ENCODE measurements at places on chromosomes 7 and 10. TPM values are rescaled to one million over a fixed set of nuclear protein-coding genes. Genes with fewer than 3 reads are reported as not detected.

GRCh38 chr7:5694221-5694754, 87.2 kb downstream of the RNF216 start:
- no peak for DNase-seq

DNA sequence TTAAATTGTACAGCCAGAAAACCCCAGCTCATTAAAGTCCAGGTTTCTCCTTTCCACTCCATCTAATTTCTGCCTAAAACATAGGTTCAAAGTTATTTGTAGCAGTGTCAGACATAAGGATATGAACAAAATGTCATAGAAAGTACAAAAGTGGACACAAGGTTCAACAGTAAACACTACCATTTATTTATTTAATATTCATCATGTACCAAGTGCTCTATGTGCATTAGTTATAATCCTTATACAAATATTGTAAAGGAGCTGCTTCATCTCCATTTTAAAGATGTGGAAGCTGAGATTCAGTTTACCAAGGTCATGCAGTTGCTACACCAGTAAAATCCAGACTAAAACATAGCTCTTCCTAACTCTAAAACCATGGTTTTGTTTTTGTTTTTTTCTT, 52.0 kb upstream of the CDK1 start:
- DNase-seq, result no peak

- no peak for DNase-seq
Observed at GRCh38 chr7:113519472-113519871, 399.3 kb downstream of the PPP1R3A start.

DNA sequence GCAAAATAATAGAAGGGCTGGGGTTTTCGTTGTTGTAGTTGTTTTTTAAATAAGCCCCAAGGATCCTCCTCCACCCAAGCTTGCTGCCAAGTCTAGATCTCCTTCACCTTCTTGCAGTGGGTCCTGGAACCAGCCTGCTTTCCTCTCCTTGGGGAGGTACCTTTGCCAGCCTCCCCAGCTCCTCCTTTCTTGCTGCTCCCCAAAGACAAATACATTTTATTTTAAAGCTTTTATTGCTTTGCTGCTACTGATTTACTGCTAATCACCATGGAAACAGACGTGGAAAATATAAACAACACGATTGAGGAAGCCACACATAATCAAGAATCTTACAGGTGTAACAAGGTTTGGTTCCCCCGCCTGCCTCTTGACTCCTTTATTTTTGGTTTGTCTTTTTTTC, 17.4 kb upstream of the SLF2 start:
- DNase-seq, result peak; percentile 44

DNA sequence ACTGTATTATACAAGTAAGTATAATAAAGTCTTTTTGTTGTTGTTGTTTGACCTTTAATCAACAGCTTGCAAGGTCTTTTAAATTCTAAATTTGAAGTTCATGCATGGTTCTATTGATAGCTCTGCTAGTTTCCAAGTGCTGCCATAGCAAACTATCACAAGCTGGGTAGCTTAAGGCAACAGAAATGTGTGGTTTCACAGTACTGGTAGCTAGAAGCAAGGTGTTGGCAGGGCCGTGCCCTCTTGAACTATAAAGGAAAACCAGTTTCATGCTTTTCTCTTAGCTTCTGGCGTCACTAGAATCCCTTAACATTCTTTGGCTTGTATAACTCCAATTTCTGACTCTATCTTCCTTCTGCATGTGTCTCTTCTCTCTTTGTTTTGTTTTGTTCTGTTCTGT, 1021.9 kb upstream of the AUTS2 start:
- DNase-seq, result no peak

GRCh38 chr7:31249671-31250070, 90.9 kb downstream of the NEUROD6 start:
- DNase-seq, result no peak

DNA sequence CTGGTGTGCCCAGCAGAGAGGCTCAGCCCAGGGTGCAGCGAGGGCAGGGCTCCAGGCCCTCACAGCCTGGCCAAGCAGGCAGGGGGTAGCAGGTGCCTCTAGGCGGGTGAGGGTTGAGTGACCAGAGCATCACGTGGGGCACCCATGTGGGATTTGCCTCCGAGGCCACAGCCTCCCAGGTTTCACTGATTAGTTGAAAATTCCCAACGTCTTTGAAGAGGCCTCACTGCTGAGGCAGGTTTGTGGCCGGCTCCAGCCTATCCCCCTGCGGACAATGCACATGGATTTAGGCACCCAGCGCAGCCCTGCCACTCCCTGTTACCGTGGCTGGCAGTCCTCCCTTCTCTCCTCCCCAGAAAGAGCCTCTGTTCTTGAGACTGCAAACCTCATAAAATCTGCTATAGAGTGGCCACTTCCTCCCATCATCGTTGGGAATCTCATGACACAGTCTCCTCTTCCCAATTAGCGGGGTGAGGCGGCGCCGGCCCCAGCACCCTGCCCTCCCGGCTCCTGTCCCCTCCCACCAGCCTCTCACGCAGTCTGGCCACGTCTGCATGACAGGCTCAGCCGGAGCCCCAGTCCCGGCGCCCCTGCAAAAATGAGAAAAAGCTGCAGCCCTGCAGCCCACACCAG, 10.8 kb downstream of the MYL10 start:
- no peak for DNase-seq

GRCh38 chr10:33244354-33244967, 90.0 kb downstream of the NRP1 start:
- DNase-seq, result no peak

GRCh38 chr7:64099656-64100531, 54.7 kb downstream of the ZNF727 start:
- DNase-seq, result no peak

- no peak for DNase-seq
Observed at GRCh38 chr10:102267748-102268147, 22.4 kb downstream of the GBF1 start.

DNA sequence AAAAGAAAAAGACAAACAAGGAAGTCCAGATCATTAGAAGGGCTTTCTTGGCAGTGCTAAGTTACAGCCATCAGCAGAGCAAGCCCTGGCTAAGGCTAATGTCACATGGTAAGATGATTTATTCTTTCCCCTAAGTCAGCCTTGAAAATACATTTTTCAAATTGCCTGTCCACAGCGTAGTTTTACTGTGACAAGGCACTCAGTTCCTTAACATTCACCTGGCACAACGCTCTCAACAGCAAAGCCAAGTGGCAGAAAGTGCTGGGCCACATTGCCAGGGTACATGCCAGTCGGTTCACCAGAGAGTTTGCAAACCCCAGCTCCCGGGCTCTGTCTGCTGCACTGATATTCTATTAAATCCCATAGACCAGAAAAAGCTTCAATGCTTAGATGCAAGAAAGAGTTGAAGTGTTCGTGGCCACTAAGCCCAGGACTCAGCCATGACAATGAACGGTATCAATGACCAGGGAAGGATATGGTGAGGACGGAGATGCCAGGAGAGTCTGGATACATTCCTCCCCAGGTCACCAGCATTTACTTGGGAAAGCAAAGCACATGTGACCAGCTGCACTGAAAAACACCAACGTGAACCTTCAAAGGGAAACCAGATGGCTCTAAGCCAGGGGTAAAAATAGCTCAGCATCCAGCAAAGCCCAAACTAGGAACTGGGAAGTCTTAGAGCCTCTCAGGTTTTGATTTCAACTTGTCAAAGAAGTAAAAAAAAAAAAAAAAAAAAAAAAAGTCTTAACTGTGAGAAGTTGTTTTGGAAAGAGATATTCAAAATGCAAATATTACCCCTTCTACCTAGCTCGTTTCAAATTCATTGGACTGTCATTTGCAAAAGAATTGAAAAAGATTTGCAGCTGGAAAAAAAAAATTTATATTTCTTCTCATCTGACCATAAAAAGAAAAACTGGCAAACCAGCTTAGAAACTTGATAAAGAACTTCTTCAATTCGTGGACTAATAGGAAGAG, 23.9 kb upstream of the MPP7 start:
- no peak for DNase-seq

GRCh38 chr10:89793649-89794254, 92.4 kb downstream of the KIF20B start:
- DNase-seq, result peak; percentile 80

GRCh38 chr7:131328377-131329175, 900 bp downstream of the MKLN1 start:
- DNase-seq, result no peak

DNA sequence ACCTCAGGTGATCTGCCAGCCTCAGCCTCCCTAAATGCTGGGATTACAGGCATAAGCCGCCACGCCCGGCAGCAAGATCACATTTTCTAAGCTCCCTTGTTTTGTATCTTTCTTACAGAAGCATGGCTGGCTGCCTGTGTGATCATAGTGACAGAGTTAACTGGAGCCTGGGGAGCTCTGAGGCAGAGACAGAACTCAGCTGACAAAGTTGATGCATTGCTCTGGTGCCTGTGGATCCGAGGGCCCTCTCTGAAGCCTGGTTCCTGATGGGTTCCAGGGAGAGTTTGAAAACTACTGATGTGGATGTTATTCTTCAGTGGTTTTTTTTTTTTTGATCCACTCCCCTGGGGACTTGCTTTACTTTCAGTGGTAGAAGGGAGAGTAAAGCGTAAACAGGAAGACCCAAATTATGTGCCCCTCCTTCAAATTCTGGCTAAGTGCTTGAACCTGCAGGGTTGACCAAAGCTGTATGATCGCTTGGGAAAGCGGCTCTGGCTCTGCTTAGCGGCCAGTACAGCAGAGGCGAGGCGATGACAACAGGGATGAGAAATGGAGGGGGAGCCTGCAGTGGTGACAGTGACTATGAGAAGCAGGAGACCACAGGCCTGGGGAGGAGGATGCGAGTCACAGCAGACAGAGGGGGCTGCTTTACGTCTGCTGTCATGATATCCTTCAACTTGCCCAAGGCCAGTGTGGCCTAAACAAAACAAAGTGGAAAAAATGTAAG, 6.8 kb upstream of the EFCAB10 start:
- peak; percentile 10 for DNase-seq

GRCh38 chr10:120806081-120806480, 45.1 kb upstream of the WDR11 start:
- no peak for DNase-seq

- DNase-seq, result no peak
Observed at GRCh38 chr10:84763965-84764364, 435.6 kb downstream of the CCSER2 start.

GRCh38 chr7:31327071-31327470, 13.5 kb downstream of the NEUROD6 start:
- DNase-seq, result no peak

DNA sequence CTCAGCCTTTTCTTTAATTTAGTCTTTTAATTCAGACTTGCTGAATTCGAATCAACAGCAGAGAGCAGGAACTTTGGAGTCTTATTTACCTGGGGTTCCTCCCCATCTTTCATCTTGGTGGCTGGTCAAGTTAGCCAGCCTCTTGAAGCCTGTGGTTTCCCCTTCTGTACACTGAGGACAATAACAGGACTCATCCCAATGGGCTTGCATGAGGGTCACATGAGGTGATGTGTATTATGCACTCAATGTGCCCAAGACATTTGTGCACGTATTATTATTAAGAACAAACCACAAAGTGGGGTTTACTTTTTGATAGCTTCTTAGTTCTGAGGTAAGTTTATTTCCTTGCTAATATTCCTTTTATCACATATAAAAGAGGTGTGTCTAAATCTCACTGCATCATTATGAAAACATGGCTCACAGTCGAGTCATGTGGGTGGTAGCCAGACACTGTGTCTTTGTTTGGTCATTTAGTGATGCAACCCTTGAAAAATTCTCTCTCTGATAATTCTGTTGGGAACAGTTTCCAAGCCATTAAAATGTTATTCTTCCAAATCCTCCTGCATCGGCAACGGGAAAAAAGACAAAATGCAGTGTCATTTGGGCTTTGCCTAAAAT, 86.5 kb upstream of the GRB10 start:
- DNase-seq, result no peak

GRCh38 chr7:87645446-87645845, 17.2 kb downstream of the RUNDC3B start:
- DNase-seq, result no peak

DNA sequence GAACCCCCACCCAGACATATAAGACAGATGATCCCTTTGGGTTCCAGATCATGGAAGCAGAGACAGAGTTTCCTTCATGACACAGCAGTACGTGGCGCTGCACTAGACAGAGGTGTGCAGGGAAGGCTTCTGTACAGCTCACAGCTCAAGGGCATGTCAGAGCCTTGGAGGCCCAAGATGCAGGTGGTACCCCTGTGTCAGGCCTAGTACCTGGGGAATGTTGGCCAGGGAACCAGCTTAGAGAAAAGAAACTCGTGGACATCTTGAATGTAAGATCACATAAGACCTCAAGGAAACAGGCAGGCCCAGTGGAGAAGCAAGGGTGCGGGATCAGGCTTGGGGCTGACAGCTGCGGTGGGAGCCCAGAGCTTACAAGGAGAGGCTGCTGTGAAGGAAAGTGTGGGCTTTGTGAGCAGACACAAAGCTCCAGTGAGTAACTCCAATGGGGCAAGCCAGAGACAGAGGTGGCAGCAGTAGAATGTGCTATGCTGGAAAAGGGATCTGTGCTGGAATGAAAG, 91.4 kb downstream of the WDFY4 start:
- DNase-seq, result no peak

DNA sequence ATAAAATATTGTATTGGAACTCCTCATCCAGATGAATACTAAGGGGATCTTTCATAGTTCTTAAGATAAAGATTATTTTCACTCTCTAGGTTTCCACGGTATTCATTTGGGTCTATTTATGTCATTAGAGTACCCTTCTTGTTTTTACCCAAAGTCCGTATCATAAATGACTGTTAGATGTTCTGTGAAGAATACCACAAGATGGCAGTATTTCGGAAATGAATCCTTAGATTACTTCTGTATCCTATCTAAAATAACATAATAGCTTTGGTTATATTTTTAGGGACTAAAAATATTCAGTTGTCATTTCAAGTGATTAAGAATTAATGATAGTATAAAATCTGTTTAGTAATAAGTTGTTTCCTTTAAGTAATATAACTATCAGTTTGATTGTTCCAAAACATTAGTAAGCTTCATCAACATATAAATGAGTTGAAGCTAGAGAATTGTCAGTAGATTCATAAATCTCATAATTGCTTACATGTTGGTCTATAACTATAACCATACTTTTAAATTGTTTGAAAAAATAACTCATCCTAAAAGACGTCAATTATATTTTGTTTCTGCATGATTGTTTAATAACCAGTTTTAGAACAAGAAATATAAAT, 337.5 kb upstream of the KCND2 start:
- DNase-seq, result no peak

GRCh38 chr10:62502995-62503613, 128.9 kb downstream of the ZNF365 start:
- DNase-seq, result no peak

DNA sequence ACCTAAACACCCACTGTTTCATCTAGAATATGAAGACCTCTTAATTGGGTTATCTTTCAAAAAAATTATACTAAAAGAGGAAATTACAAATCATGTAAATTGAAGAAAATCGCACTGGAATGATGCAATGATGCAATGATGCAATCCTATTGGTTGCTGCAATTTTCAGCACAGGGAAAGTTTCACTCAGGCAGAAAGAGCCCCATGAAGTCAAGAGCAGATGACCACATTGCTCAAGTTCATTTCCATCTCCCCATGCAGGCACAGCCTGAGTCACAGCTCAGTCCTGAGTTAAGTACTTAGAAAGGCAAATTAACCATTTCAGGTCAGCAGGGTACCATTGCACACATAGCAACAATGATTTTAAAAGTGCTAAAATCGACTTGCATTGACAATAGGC, 180.3 kb upstream of the MYO3A start:
- DNase-seq, result no peak

THSD7A gene
- not detected for polyA plus RNA-seq

TMEM139 gene
- 0.12 TPM for polyA plus RNA-seq

CHRM2 gene
- not detected for polyA plus RNA-seq

PAPOLB gene
- not detected for polyA plus RNA-seq

DCLRE1C gene
- polyA plus RNA-seq, result 20.5 TPM

SLC13A4 gene
- polyA plus RNA-seq, result not detected

CDK14 gene
- polyA plus RNA-seq, result 42.1 TPM

All from B cell (primary cell).